ENCODE measurements at places on chromosomes 7 and 10.

- DNase-seq: no peak
These were observed 120.4 kb downstream of the PKD1L1 start for GRCh38 chr7:47827871-47828270.

- DNase-seq: no peak
These were observed 585.6 kb downstream of the SUGCT start for GRCh38 chr7:40720416-40720815.

- no peak for DNase-seq
These were observed 14.4 kb downstream of the LDB3 start for GRCh38 chr10:86682675-86683074.

GRCh38 chr10:78658645-78659597 is 409.8 kb upstream of the ZMIZ1 start:
- DNase-seq: no peak

- DNase-seq: peak; percentile 29
These were observed 161.2 kb downstream of the CAMK1D start for GRCh38 chr10:12510501-12510941.
